ENCODE measurements at places on chromosomes 1 and 21.
A peak's percentile ranks its signal among the peaks of the same experiment; 100 is the strongest.

GRCh38 chr1:178461104-178461503 is 35.7 kb downstream of the CLEC20A start:
- no peak for DNase-seq

GRCh38 chr1:227776331-227776771 is 39.1 kb upstream of the PRSS38 start:
- DNase-seq: no peak

GRCh38 chr1:228792601-228793000 is 57.3 kb downstream of the RHOU start:
- DNase-seq: no peak

DNA sequence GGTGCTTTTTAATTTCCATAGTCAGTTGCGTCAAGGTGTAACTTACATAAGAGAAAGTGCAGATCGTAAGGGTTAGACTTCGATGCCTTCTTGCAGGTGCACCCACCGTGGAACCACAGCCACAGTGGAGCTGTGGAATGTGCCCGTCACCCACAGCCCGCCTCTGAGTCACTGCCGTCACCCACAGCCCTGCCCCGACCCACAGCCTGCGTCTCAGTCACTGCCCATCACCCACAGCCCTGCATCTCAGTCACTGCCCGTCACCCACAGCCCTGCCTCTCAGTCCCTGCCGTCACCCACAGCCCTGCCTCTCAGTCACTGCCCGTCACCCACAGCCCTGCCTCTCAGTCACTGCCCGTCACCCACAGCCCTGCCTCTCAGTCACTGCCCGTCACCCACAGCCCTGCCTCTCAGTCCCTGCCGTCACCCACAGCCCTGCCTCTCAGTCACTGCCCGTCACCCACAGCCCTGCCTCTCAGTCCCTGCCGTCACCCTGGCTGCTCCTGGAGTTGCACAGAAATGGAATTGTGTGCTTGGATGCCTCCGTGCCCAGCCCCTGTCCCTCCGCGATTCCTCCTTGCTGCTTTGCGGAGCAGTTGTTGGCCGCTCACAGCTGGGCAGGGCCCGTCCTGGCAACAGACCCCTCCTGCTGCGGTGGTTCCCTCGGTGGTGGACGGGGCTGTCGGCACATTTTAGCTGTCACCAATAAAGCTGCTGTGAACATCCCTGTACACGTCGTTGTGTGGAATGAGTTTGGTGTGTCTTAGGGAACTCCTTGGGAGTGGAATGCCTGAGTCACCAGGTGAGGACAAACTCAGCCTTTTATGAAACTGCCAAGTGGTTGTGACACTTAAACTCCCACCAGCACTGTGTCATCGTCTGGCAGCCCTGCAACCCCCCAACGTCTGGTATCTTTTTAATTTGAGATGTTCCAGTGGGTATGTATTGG is 44.9 kb upstream of the COL6A2 start:
- DNase-seq: peak; percentile 40

DNA sequence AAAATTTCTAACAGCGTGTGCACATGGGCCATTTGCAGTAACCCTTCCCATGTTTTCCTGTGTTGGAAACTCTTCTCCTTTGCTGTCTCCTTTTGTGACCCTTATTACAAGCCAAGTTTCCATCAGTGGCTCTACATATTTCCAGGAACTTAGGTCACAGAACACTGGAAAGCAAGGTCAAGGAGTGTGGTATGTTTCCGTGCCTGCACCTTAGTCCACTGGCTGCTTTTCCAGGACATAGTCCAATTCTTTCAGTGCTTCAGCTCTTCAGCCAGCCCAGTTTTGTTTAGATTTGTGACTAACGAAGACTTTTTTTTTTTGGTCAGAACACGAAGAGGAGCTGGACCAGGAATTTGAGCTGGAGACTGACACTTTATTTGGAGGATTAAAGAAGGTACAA is 33.8 kb downstream of the HHAT start:
- DNase-seq: no peak

GRCh38 chr1:174497478-174497877 is 49.7 kb downstream of the GPR52 start:
- no peak for DNase-seq

DNA sequence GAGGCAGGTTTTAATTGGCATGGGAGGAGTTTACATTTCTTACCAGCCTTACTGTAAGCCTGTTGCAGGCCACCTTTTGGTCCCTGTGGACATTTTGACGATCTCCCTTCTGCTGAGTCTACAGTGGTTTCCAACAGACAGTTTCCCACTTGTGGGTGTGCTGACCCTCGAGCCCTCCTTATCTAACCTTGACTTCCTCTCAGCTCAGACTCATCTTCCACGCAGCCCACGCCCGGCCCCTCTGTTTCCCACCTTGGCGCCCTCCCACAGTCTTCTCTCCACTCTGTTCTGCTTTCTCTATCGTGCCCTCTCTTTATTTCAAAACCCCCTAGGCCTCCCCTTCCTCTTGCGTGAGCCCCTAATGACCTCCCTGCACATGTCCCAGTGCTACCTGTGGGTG is 6.1 kb upstream of the ARL8A start:
- DNase-seq: no peak

GRCh38 chr1:44048532-44049215 is 17.4 kb upstream of the SLC6A9 start:
- DNase-seq: no peak

DNA sequence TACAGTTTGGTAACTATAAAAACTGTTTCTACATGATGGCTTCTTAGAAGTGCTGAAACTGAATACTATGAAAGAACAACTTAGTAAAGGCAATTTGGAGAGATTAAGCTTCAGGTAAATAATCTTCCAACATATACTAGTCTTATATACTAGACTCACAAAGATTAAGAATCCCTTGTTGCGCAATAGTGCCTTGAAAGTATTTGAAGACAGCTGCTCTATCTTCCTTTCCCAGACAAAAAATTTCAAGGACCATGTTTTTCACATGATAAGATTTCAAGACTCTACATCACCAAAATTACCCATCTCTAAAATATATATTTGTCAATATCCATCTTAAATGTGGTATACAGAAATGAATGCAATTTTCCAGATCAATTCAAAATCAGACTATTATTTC is 37.7 kb upstream of the ASPM start:
- DNase-seq: no peak

DNA sequence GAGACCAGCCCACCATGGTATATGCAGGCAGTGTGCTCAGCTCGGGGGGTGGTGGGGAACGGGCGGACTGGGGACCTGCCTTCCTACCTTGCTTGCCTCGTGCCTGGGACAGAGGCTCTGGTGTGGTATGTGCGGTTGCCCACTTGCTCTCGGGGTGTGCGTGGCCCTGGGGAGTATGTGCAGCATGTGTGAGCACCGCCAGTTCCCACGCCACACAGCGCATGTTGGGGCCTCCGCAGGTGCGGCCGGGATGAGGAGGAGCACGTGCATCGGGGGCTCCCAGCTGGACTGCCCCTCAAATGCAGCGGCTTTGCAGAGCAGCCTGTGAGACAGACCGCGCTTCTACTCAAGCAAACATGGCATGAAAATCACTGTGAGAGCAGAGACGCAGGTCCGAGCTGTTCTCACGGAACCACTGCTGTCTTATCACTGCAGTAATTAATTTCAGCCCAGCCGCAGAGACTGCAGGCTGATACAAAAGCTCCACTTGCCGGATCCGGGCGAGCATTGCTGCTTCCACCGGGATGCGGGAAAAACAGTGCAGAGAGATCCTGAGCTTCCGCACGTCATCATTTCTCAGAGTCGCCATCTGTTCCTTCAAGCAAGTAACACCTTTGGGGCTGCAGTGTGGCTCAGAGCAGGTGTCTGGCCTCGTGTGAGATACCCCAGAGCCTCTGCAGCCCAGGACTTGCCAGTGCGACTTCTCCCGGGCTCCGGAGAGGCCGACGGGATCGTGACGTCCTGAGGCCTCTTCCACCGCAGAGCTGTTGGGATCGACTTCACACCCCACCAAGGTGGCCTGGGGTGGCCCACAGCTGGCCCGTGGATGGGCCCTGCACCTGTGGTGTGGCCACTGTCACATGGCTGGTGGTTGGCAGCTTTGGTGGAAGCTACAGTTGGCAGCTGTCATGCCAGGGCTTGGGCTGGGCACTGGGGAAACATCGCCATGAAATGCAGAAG is 92.6 kb upstream of the ACTRT2 start:
- DNase-seq: no peak

DNA sequence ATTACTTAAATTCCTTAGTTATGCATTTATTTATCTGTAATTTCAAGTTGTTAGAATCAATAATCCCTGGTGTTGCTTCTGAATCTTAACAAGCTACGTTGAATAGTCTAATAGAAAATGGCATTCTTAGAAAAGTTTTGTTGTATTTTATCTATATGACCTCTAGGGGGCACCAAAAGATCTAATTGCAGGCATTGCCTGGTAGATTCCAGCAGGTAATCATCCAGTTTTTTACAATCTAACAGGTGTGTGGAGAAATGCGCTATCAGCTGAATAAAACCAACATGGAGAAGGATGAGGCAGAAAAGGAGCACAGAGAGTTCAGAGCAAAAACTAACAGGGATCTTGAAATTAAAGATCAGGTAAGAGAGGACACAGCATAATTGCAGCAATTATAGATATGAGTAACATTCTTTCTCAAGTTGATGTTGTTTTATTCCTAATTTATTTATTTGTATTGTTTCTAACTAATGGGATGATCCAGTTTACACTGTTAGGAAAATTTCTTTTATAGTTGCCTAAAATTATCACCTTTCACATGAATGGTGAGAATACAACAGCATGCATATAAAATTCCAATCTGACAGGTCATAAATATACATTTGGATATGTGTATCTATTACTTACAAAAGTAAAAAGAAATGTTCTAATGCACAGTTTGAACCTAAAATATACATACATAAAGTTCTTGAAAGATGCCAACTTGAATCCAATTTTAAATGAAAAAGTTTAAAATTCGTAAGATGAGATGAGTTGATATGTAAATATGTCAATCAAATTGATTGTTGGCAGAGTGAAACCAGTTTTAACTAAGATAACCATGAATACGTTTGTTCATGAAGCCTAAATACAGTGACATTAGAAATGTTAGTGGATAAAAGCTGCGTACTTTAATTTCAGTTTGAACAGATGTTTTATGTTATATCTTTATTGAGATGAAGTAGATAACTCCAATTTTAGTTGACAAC is 88.4 kb downstream of the SDCCAG8 start:
- peak; percentile 60 for DNase-seq

- DNase-seq: no peak
These were observed 61.2 kb downstream of the AGPAT3 start for GRCh38 chr21:43926196-43926595.

Data from CD4-positive, alpha-beta T cell treated with Interleukin-15 for 4 hours (primary cell).